Stimulated activated CD4-positive, alpha-beta T cell treated with anti-CD3 and anti-CD28 coated beads, Interleukin-1b, Interleukin-23, amount 100 ng/mL, for 1 hour (primary cell): ENCODE measurements at places on chromosomes 4 and X.

DNA sequence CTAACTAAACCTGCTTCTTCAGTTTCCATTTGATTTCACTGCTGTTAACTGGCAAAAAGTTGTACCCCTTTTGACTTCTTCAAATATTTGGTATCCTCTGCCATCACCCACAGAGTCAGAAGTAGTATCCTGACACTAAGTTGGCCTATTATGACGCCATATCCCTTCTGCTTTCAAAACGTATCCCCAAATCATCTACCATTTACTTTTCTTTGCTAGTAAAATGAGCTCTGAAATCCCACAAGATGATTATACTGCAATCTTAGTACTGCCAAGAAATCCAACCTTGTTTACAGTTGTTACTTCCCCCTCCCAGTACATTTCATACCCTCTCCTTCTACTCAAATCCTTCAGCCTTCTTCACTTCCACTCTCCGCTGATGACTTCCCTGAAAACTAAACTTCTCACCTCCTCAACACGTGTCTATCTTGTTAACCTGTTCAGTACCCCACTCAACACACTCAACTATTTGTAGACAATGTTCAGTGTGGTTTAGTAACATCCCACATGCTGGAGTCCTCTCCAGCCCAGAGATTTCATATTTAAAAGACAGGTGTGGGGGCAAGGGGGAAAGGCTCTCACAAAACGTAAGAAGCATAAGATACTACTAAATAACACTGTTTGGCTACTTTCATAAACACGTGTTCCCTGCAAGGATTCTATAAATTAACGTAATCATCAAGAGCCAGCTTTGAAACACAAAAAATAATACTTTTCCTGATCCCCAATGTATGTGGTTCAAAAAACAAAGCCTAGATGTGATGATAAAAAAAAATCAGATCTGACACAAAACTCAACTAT lies 1.3 kb downstream of the NAF1 start:
- DNase-seq, result no peak

- DNase-seq, result no peak
Observed at GRCh38 chr4:33226133-33226532, 2506.0 kb downstream of the PCDH7 start.

DNA sequence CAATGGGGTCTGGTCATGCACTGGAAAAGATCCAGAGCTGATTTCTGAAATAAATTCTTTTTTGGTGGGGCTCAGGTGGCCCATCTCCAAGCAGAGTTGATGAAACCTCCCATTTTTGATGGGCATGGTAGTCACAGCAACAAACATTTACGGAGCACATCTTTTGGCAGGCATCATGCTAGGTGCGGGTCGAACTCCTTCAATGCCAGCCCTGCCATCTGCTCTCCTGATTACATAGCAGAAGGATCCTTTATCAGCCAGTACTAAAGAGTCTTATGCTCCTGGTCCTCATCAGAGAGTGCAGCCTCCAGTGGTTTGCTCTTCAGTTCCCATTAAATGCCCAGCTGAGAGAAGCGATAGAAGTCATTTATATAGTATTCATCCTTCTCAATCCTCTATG lies 121.7 kb downstream of the GRXCR1 start:
- DNase-seq, result no peak

DNA sequence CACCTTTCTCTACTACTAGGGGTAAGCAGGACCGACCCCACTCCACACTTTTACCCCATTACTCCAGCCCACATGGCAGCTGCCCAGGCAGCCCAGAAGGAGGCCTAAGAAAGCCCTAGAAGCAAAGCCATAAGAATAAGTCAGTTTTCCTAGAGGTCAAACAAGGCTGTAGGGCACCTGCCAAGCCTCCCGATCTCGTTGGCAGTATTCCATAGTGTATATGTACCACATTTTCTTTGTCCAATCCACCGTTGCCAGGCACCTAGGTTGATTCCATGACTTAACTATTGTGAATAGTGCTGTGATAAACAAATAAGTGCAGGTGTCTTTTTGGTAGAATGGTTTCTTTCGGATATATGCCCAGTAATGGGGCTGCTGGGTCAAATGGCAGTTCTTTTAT lies 54.2 kb downstream of the RHOXF2B start:
- DNase-seq, result no peak

DNA sequence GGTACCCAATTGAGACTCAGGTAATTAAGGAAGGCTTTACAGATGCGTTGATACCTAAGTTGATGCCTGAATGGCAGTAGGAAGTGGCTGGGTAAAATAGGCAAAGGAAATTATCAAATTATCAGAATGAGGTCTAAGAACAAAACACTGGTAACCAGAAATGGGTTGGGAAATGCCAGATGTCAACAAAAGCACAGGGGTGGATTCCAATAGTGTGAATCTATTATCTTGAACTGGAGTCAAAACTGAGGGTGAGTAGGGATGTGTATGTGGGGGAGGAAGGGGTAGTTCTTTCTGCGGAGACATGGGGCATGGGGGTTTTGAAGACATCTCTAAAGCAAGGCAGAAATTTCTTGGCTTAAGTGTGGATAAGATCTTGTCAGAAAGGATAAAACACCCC lies 16.0 kb upstream of the SEPTIN6 start:
- no peak for DNase-seq

DNA sequence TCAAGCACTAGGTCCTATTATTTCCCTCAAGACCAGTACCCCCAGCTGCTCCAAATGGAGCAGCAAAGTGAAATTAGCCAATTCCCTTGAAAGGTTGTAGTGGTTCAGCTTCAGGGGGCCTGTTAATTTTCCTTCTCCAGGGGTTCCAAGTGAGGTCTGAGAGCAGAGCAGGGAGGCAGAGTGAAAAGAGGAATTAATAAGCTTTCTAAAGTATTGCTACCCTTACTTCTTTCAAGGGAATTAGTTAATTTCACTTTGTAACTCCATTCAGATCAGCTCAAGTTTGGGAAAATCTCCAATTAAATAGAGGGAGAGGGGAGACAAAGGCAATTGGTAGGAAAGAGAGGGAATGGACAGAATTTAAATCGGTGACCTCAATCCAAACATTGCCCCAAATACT lies 78.7 kb upstream of the SLC7A11 start:
- no peak for DNase-seq
